Esophagus (tissue), 2 donors: ENCODE measurements at places on chromosomes 1 and 21. TPM values are rescaled to one million over a fixed set of nuclear protein-coding genes. Genes with fewer than 3 reads are reported as not detected.

The LTN1 gene
- 5.0 TPM for polyA plus RNA-seq

The SCNM1 gene
- 43.9 TPM for polyA plus RNA-seq

The RNF186 gene
- polyA plus RNA-seq, result not detected

The IKBKE gene
- polyA plus RNA-seq, result 9.5 TPM

The PRR9 gene
- not detected for polyA plus RNA-seq

The SPRR2B gene
- polyA plus RNA-seq, result 10.9 TPM

The SPATA6 gene
- polyA plus RNA-seq, result 1.3 TPM

The KRTAP10-4 gene
- not detected for polyA plus RNA-seq

The SLAMF6 gene
- polyA plus RNA-seq, result 1.4 TPM

The MYBPH gene
- not detected for polyA plus RNA-seq

The ARTN gene
- polyA plus RNA-seq, result 2.6 TPM

The CRP gene
- not detected for polyA plus RNA-seq

The IQCC gene
- 1.6 TPM for polyA plus RNA-seq

The ALDH4A1 gene
- 34.7 TPM for polyA plus RNA-seq

The NID1 gene
- polyA plus RNA-seq, result 3.9 TPM

The LCE3D gene
- polyA plus RNA-seq, result 546 TPM

The CACHD1 gene
- 2.9 TPM for polyA plus RNA-seq

The TSACC gene
- polyA plus RNA-seq, result 0.40 TPM

The TAS1R1 gene
- polyA plus RNA-seq, result 0.02 TPM

The PALMD gene
- 18.3 TPM for polyA plus RNA-seq

The SDC3 gene
- 4.3 TPM for polyA plus RNA-seq

The RXFP4 gene
- polyA plus RNA-seq, result 0.04 TPM

The OR10J1 gene
- polyA plus RNA-seq, result not detected

The FAM167B gene
- 2.0 TPM for polyA plus RNA-seq

The HSD17B7 gene
- polyA plus RNA-seq, result 14.2 TPM

The RIPK4 gene
- polyA plus RNA-seq, result 72.4 TPM

The ADAR gene
- 19.9 TPM for polyA plus RNA-seq

The CDC42BPA gene
- polyA plus RNA-seq, result 3.6 TPM

The ATF6 gene
- polyA plus RNA-seq, result 2.5 TPM

The CACNA1S gene
- not detected for polyA plus RNA-seq

The RRP1 gene
- 22.5 TPM for polyA plus RNA-seq

The PPIAL4G gene
- 0.02 TPM for polyA plus RNA-seq

The TTC39A gene
- 20.6 TPM for polyA plus RNA-seq

The EXO1 gene
- polyA plus RNA-seq, result 1.2 TPM

The CHIA gene
- not detected for polyA plus RNA-seq

The BSND gene
- not detected for polyA plus RNA-seq

The CSF3R gene
- 1.9 TPM for polyA plus RNA-seq

The CFAP141 gene
- not detected for polyA plus RNA-seq

The LHX8 gene
- polyA plus RNA-seq, result 0.08 TPM

The PROX1 gene
- 0.18 TPM for polyA plus RNA-seq

The HRNR gene
- polyA plus RNA-seq, result 0.01 TPM

The KLF17 gene
- 0.14 TPM for polyA plus RNA-seq

The CD1B gene
- not detected for polyA plus RNA-seq

The DCST2 gene
- polyA plus RNA-seq, result 1.7 TPM

The RIIAD1 gene
- not detected for polyA plus RNA-seq

The NDC1 gene
- 7.1 TPM for polyA plus RNA-seq

The TMCC2 gene
- 0.58 TPM for polyA plus RNA-seq

The SYPL2 gene
- 0.16 TPM for polyA plus RNA-seq

The B3GALT2 gene
- polyA plus RNA-seq, result 0.12 TPM

The CYP4Z1 gene
- 0.73 TPM for polyA plus RNA-seq

The AMPD1 gene
- polyA plus RNA-seq, result 0.11 TPM

The LRRC71 gene
- polyA plus RNA-seq, result not detected

The RCSD1 gene
- polyA plus RNA-seq, result 1.7 TPM

The TGFB2 gene
- 0.16 TPM for polyA plus RNA-seq

The ELAPOR1 gene
- polyA plus RNA-seq, result 0.25 TPM

The OLFM3 gene
- polyA plus RNA-seq, result not detected

The ROR1 gene
- polyA plus RNA-seq, result 1.9 TPM
